Muscle of back (tissue), 13 donors: ENCODE measurements at places on chromosomes 3 and 15. TPM values are rescaled to one million over a fixed set of nuclear protein-coding genes. Genes with fewer than 3 reads are reported as not detected.

DNA sequence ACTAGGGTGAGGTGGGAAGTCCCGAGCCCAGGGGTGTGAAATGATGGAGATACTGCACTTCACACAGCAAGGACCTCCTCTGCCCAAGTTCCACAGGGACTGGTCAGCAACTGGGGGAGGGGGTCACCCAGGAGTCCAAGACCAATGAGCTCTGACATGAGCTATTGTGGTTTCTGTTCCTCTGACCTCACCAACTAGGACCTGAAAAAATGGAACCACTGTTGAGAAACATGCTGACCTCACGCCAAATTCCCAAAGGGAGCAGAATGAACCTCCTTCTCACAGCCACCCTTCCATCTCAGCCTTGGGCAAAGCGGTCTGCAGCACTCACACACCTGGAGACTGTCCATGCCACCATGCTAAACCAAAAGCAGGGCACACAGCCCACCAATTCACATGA lies 69.3 kb downstream of the LRIG1 start:
- no peak for DNase-seq

DNA sequence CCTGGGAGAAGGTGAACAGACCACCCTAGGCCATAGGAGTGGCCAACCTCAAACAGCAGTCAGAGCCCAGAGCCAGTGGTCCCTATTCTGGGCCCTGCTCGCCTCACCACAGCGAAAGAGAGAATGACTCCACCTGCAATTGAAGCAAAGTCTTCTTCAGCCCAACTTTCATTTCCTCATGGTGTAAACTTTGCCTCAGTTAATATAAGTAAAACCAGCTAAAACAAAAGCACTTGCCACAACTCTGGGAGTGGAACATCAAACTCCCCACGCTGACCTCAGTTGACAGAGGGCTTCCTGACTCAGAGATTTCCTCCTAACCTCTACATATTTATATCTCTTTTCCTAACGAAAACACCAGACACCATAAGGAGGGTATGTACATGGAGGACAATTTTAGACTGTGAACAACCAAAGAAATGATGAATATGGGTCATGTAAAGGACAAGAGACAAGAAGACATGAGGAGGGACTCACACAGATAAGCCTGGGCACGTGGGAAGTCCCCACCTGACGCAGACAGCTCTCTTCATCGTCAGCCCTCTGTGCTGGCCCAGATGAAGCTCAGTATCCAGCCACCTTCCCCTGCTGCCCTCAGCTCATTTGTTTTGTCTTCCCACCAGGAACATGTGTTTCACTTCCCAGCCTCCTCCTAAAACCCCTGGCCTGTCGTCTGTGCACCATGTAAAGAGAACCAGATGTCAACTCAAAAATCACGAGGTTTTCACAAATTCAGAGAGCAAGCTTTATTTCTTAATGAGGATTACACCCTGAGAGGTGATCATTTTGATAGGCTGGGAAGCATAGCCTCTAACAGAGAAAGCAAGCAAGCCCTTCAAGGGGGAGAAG lies 140.9 kb downstream of the KCNMB2 start:
- no peak for DNase-seq

GRCh38 chr3:188526057-188526456 lies 372.1 kb downstream of the LPP start:
- no peak for DNase-seq

DNA sequence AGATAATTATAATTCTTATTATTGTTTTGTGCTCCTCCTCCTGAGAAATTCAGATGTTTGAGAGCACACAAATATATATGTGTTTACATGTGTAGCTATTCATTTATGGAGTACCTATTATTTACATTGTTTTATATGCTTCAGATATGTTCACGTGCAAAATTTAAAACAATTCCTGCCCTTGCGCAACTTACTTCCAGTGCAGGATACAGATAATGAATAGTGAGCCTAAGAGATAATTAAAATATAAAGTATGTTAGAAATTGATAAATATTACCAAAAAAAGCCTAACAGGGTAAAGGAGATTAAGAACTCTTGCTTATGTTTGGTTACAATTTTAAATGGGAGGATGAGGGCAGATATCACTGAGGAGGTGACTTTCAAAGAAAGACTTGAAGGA lies 81.7 kb upstream of the DPH6 start:
- no peak for DNase-seq

GRCh38 chr3:193640165-193640715 lies 47.2 kb downstream of the OPA1 start:
- no peak for DNase-seq

GRCh38 chr3:57791245-57791644 lies 35.1 kb downstream of the SLMAP start:
- DNase-seq, result no peak

- DNase-seq, result no peak
These were observed 100.5 kb upstream of the ZBED2 start for GRCh38 chr3:111695636-111696117.

GRCh38 chr3:149009732-149010131 lies 18.4 kb downstream of the GYG1 start:
- DNase-seq, result no peak

DNA sequence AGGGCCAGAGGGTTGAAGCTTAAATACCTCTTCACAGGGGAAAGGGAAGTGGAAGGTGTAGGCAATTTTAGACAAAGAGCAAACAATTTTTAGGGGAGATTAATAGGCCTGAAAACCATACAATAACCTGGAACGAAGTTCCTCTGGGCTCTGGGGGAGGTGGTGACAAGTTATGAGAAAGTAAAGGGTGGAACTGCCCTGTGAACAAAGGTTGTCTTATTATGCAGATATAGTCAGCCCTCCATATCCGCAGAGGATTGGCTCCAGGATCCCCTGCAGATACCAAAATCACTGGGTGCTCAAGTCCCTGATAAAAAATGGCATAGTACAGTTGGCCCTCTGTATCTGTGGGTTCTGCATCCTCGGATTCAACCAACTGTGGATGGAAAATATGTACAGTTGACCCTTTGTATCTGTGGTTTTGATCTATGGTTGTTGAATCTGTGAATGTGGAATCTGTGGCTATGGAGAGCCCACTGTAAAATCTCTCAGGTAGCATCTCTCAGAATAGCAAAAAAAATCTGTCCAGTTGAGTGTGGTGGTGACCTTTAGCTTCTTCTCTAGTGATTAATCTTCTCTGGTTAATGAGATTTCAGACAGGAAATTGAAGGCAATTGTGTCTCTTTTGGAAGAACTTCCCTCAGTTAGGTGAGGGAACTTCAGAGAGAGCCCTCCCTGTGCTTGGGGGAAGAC lies 40.2 kb downstream of the CLEC3B start:
- no peak for DNase-seq

DNA sequence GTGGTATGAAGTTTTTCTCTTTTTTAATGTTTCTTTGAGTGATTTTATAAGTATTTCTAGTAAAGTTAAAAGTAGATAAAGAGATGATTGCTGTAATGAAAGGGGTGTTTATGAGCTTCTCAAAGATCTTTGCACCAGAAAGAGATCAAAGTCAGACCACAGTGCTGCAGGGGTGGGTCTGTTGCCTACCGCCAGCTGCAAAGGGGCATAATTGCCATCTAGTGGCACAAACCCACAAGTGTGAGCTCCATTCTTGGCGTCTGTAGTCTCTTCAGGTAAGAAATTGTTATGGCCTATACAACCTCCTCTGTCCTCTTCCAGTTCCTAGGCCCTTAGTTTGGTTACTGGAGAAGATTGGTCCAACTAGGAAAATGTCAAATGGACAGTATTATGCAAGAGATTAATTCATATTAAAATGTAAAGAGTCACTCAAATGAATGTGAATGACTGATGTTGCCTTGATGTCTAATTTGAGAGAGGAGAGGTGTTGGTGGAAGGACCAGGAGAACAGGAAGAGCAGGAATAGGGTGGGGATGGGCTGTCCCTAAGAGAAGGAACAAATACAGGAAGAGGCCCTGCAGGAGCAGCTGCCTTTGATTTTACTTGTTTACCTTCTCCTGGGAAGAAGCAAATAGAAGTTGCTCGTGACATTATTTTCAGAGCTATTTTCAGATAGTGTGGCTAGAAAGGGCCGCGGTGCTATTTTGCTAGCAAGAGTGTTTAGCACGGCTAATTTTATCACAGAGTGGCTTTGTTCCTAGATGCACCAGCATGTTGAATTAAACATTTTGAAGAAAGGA lies 53.0 kb upstream of the GSK3B start:
- no peak for DNase-seq

DNA sequence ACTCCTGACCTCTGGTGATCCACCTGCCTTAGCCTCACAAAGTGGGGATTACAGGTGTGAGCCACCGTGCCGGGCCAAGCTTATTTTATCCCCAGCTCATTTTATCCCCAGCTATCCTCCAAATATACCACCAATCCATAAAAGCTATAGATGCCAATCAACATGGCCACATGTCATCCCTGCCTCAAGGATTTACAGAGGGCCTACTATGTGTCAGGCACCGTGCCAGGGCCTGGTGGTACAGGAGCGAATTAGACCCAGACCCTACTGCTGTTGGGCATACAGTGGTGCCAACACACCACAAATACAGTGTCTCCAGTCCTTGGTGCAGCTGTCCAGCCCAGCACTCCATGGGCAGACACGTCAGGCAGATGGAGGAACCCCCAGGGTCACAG lies 73.4 kb downstream of the SCN5A start:
- DNase-seq, result no peak

DNA sequence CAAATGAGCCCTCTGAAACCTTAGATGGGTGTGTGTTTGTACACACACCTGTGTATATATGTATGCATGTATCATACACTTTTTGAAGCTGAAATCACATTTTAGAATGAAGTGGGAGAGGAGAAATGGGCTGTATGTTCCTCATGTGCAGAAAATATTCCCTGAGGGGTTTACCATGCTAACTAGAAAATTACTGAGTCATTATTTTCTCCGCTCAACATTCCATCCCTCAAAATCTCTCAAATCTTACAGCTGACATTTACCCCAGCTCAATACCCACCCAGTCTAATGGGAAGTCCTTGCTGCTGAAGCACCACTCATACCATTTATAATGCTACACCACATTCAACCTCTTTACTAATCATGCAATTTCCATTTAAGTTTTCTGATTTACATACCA lies 138.6 kb downstream of the P2RY1 start:
- no peak for DNase-seq

GRCh38 chr3:111582120-111582474 lies 13.0 kb downstream of the ZBED2 start:
- DNase-seq, result peak; percentile 81

DNA sequence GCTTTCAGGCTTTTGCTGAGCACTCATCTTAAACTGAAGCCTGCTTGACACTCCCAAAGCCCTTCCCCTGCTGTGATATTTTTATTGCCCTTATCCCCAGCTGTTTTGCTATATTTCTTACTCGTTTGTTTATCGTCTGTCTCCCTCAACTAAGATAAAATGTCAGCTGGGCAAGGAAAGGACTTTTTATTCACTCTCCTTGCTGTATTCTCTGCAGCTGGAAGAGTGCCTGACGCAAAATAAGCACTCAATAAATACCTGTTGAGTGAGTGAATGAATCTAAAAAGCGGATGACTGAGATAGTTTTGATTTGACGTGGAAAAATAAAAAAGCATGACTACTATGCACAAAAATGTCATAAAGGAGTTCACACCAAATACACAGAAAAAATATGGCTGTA lies 84.8 kb upstream of the POMGNT2 start:
- no peak for DNase-seq

- no peak for DNase-seq
These were observed 49.1 kb downstream of the AMOTL2 start for GRCh38 chr3:134325061-134325705.

GRCh38 chr3:16337856-16338540 lies 73.0 kb downstream of the OXNAD1 start:
- DNase-seq, result no peak

DNA sequence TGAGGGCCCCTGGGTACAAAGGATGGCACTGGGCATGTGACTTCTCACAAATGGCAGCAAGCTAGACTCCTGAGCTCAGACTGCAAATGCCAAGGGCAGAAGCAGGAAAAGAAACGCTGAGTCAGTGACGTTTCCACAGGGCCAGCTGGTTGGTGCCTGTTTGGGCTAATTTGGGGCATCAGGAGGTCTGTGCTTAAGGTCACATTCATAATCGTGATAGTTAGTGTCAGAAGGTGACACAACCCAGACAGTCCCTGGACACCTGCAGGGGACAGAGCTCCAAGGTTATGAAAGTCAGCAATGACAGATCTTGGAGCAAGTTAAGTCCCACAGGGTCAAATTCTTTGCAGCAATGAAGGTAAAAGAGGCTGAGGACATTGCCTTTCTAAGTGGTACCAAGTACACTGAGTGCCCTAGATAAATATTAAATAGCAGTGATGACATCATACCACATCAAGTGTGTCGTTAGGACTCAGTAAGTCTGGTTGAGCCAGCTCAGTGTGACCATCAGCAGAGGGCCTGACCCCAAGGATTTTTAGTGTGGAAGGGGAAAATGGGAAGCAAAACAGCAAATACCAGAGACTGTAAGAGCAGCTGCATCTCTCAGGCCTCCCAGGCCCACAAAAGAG lies 556.9 kb upstream of the CFAP20DC start:
- DNase-seq, result no peak

DNA sequence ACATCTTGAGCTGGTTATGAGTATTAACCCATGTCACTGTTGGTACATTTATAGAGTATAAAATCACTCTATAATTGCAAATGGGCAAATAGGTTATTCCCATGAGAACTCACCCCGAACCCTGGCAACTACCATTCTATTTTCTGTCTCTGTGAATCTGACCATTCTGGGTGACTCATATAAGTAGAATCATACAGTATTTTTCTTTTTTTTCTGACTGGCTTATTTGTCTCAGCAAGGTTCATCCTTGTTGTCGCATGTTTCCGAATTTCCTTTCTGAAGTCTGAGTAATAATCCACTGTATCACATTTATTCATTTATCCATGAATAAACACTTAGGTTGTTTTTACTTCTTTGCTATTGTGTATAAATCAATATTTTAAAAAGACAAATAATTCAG lies 59.9 kb upstream of the CHRM5 start:
- DNase-seq, result no peak

DNA sequence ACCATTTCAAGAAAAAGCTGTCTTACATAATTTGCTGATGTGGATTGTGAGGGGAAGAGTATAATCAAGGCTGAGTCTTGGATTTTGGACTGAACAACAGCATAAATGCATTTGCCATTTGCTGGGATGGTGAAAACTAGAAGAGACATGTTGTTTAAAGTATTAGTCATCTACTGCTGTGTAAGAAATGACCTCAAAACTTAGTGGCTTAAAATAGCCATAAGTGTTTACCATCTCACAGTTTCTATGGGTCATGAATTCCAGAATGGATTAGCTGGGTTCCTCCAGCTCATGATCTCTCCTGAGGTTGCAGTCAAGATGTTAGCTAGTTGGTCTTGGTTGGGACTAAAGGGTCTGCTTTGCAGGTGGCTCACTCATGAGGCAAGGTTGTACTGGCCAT lies 66.2 kb downstream of the SCN11A start:
- peak; percentile 16 for DNase-seq

OSTN gene
- 4.6 TPM for polyA plus RNA-seq

KLHL24 gene
- polyA plus RNA-seq, result 33.7 TPM

LTF gene
- 2.3 TPM for polyA plus RNA-seq

GATA2 gene
- polyA plus RNA-seq, result 3.1 TPM

CYP1A2 gene
- polyA plus RNA-seq, result 0.17 TPM

BCL6 gene
- 18.6 TPM for polyA plus RNA-seq

ARGFX gene
- polyA plus RNA-seq, result 0.15 TPM

SAMD7 gene
- not detected for polyA plus RNA-seq
